Activated CD8-positive, alpha-beta memory T cell treated with anti-CD3 and anti-CD28 coated beads for 4 hours (primary cell): ENCODE measurements at places on chromosomes 3 and 15.

DNA sequence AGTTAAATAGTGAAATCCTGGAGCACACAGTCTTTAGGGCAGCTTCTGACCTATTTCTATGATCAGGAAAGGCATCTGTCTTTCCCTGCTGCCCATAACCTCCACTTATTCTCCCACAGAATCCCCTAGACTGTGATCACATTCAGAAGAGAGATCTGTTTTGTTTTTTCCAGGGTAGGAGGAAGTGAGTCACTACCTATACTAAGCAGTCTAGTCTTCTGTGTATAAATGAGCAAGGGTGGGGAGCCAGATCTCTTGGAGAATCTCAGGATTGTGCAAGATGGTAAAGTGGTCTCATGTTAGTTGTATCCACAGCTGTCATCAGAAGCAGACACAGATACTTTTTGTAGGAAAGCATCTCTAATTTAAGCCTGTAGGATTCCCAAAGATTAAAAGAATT lies 11.8 kb upstream of the FBXO22 start:
- no peak for DNase-seq

- no peak for DNase-seq
Observed at GRCh38 chr3:149152420-149152819, 23.0 kb downstream of the HPS3 start.

DNA sequence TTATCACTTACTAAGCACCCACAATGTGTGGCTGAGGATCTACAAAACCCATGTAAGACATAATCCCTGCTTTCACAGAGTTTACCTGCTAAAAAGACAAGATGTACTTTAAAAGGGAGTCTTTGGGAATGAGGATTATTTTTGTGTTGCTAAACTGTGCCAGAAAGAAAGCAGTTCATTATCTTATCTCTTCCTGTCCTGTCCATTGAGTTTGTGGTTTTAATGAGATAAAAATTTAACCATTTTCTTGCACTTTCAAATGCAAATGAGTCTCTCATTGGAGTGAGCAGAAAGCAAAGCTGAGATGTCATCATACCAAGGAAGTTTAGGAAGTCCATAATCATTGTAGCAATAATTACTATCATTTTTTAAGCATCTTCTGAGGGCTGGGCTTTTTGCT lies 231.2 kb upstream of the ADAMTS9 start:
- no peak for DNase-seq

- DNase-seq: no peak
Observed at GRCh38 chr3:48990636-48991469, 812 bp downstream of the P4HTM start.

DNA sequence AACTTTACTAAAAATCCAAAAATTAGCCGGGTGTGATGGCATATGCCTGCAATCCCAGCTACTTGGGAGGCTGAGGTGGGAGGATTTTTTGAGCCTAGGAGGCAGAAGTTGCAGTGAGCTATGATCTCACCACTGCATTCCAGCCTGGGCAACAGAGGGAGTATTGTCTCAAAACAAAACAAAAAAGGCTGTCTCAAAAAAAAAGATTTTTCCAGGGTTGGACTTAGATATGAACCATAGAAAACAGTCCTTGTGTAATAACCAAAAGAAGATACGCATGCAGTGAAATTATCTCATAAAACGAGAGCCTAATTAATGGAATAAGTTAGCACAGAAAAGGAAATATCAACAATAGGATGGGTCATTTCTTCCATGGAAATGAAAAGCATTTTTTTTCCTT lies 320.4 kb upstream of the RASGRP1 start:
- DNase-seq: no peak

DNA sequence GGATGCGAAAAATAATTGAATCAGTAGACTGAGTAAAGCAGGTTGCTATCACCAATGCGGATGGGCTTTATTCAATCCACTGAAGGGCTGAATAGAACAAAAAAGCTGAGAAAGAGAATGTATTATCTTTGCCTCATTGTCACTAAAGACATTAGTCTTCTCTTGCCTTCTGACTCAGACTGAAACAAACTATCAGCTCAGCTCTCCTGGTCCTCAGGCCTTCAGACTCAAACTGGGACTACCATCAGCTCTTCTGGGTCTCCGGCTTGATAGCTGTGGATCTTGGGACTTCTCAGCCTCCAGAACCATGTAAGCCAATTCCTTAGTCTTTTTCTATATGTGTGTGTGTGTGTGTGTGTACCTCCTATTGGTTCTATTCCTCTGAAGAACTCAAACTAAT lies 12.6 kb downstream of the IFT57 start:
- DNase-seq: no peak

DNA sequence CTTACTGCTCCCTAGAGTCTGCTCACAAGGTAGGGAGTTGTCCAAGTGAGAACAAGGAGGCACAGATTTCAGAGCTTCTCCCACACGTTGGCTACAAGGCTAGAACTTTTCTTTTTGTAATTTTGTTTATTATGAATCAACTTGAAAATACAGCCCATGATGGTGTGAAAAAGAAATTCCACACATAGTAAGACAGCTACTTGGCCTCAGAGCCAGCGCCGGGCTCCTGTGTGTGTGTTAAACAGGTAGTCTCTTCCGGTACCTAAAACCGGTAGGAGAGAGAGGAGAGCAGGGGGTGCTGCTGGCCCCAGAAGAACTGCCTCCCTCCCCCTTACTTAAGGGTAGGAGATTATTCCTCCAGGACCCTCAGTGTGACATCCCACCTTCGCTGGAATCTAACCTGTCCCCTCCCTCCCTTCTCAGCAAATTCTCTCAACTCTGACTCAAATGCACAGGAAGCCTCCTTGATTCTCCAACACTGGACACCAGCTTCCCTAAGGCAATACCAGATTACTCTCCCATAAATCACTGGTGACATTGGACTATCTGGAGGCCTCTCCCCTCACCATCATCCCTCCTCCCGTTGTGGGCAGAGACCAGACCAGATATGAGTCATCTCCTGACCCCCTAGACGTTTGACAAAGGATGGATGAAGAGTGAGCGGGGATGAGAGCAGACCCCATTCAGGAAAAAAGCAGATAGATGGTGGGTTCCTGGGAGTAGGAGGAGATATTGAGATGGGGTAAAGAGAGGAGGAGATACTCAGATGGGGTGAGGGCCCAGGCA lies 4.5 kb upstream of the IP6K1 start:
- DNase-seq: no peak

GRCh38 chr3:21847005-21847404 lies 96.0 kb upstream of the ZNF385D start:
- DNase-seq: no peak

DNA sequence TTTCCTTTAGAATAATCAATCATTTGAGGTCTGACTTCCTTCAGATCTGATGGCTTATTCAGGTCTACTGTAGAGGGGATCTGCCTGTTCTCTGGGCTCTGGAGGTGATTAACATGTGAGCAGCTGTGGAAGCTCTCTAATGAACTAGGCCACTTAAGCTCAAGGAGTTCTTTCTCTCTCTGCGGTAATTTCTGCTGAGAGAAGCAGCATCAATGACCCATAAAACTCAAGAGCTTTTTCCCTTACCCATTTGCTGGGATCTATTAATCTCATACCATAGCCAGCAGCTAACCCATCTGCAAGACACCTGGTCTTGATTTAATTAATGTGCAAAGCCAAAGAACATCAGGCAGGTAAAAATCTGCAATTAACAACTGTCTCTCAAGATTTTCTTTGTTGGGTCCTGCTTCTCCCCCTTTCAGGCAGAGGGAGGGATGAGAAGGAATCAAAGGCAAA lies 73.2 kb upstream of the DLG1 start:
- no peak for DNase-seq

- no peak for DNase-seq
Observed at GRCh38 chr3:10762611-10763247, 53.3 kb upstream of the SLC6A11 start.

GRCh38 chr3:128174675-128175590 lies 21.7 kb downstream of the EEFSEC start:
- no peak for DNase-seq

DNA sequence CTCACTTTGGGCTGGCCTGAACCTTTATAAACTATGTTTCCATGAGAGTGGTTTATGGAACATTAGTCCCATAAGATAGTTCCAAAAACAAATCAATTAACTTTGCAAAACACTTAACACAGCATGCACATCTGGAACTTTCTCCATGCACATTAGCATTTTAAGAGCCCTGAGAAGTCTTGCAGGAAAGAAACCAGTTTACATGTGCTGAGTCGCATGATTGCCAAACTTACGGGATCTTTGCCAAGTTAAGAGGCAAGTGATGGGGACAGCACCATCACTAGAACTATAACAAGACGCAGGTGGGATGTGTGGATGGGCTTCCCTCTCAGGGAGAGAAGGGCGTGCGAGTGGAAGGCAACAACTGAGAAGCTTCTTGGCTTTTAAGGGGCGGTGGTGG lies 20.7 kb downstream of the ADAMTS9 start:
- no peak for DNase-seq

- peak; percentile 33 for DNase-seq
Observed at GRCh38 chr3:66499881-66500575, 794 bp downstream of the LRIG1 start.

DNA sequence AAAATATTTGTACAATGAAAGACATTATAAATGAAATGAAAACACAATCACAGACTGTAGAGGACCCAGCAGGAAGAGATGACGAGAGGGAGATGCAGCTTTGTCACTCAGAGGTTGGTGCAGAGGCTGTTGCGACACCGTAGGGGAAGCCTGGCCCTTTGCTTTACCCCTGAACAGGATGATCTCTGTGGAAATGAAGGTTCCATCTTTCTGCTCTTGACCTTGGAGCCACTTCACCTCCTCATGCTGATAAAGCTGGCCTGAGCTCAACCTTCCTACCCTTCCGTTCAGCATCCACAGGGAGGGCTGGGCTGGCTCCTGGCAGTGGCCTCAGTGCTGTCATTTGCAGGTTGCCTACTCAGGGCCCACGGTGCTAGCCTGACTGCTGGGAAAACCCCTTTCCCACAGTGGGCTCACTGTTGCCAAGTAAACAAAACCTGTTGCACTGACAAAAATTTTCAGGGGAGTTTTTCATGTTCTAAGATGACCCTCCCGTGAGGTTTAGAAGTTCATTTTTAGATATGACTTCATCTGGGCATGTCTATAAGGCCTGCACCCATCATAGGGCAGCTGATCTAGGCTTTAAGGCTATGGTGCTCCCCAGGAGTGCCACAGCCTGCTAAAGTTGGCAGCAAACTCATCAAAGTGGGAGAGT lies 3.0 kb upstream of the CD80 start:
- DNase-seq: no peak

GRCh38 chr15:59644756-59645155 lies 12.6 kb downstream of the GTF2A2 start:
- DNase-seq: no peak

DNA sequence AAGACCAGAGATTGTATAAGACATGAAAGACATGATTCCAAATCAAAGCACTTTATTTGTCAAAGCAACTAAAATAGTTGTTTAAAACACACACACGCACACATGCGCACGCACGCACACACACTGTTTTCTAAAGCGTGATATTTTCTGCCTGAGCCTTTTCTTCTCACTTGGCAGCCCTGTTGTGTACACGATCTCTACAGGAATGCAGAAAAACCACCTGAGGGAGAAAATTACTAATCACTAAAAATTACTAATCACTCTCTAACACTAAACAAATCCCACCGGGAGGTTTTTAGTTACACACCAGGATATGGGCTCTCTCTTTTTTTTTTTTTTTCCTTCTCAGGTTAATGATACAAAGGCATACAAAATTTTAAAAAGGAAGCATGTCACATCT lies 160.1 kb upstream of the ATP11B start:
- no peak for DNase-seq

- no peak for DNase-seq
Observed at GRCh38 chr3:43747641-43748040, 56.9 kb downstream of the ABHD5 start.

GRCh38 chr3:154356009-154356408 lies 31.7 kb upstream of the DHX36 start:
- no peak for DNase-seq

GRCh38 chr3:167209011-167209410 lies 171.1 kb downstream of the ZBBX start:
- no peak for DNase-seq

DNA sequence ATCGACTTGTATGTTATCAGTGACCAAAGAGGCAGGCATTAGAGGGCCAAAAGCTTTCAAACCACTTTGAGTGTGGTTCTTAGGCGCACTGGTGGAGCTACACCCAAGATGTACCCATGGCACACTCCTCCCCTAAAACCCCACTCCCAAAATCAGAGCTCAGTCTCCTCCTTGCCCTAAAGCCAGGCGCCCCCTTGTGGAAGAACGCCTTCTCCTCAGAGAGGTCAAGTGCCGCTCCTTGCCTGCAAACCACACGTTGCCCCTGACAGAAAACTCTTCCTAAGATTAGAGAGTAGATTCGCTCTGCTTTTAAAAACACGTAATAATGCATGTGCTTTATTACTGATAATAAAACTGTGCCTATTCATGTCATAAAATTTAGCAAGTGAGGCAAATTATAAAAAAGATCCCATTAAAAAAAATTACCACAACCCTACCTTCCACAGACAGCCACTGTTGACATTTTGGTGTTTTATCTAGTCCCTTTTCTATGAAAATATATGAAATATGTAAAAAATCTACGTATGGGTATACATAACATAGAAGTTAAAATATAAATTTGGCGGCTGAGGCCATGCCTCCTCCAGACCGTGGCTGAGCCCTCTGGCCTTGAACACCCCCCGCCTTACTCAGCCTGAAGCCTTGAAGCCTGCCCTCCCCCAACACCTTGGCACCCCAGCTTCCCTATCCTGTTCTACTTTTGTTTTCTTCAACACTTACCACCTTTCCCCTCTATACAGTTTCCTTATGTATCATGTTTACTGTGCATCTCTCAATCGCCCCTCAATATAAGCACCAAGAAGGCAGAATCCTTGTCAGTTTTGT lies 33.5 kb downstream of the BCL2L10 start:
- DNase-seq: peak; percentile 66

DNA sequence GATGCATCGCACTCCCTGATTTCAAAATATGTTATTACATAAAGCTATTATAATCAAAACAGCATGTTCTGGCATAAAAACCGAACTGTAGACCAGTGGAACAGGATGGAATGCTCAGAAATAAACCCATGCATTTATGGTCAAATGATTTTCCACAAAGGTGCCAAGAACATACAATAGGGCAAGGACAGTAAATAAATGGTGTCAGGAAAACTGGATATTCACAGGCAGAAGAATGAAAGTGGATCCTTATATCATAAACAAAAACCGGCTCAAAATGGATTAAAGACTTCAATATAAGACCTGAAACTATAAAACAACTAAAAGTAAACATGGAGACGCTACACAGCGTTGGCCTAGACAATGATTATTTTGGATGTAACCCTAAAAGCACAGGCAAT lies 22.6 kb downstream of the USP50 start:
- DNase-seq: no peak
